Caco-2 (cell line): ENCODE measurements at places on chromosomes 2 and 18. TPM values are rescaled to one million over a fixed set of nuclear protein-coding genes. Genes with fewer than 3 reads are reported as not detected.

The LOXHD1 gene
- total RNA-seq, result not detected in 2 replicates

The MERTK gene
- 39.2 and 42.6 TPM in 2 replicates for total RNA-seq

The TLX2 gene
- 0.68 and 0.72 TPM in 2 replicates for total RNA-seq

The EDAR gene
- total RNA-seq, result 0.82 and 0.95 TPM in 2 replicates

The ANAPC1 gene
- 97.2 and 110 TPM in 2 replicates for total RNA-seq

The ST8SIA5 gene
- not detected in 2 replicates for total RNA-seq

The LONRF2 gene
- total RNA-seq, result not detected in 2 replicates

The ATP8B1 gene
- 31.6 and 32.0 TPM in 2 replicates for total RNA-seq

The POMC gene
- 10.5 and 14.9 TPM in 2 replicates for total RNA-seq

The SALL3 gene
- not detected in 2 replicates for total RNA-seq

The MYO3B gene
- 0.09 and 0.21 TPM in 2 replicates for total RNA-seq

DNA sequence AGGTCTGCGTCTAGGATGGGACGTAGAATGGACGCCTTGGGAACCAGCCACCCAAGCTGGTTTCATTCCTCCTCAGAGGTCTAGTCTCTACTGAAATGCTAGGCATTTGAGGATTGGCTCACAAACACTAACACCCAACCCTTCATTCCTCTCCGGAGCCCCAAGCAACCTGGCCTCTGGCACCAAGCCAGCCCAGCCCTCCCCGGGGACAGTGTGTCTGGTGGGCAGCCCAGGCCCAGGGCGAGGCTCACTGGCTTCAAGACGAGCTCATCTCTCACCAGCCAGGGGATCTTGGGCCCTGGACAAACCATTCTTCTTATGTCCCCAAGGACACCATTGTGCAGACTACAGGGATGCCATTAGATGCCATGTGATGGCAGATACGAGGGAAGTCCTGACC is 182.5 kb downstream of the CTIF start:
- H3K4me1 ChIP-seq, result no peaks in the 10 kb centered on the region
- no peak for DNase-seq
- H3K4me3 ChIP-seq, result no peak overlapping the region
- H3K36me3 ChIP-seq, result no peaks in the 10 kb centered on the region

- no peaks in the 10 kb centered on the region for H3K4me1 ChIP-seq
- no peak overlapping the region for H3K27ac ChIP-seq
- no peaks in the 10 kb centered on the region for H3K27me3 ChIP-seq
- DNase-seq, result no peak
These were observed 250.9 kb downstream of the DSEL start for GRCh38 chr18:67265464-67266245.

DNA sequence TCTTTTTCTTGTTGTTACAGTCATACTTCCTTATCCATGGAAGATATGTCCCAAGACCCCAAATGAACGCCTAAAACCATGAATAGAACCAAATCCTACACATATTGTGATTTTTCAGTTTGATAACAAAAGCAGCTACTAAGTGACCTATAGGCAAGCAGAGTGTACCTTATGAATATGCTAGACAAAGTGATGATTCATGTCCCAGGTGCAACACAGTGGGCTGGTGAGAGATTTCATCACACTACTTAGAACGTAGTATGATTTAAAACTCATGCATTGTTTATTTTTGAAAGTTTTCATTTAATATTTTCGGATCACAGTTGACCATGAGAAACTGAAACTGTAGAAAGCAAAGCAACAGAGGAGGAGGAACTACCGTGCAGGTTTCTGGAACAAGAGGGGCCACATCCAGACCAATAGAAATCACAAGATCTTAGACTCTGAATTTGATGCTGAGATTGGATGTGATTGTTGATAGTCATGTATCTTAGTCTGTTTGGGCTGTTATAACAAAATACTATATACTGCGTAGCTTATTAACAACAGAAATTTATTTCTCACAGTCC is 470.8 kb upstream of the VRK2 start:
- H3K27ac ChIP-seq, result no peak overlapping the region
- H3K27me3 ChIP-seq, result no peaks in the 10 kb centered on the region
- no peak for DNase-seq
- H3K4me3 ChIP-seq, result no peak overlapping the region
- no peaks in the 10 kb centered on the region for H3K36me3 ChIP-seq

GRCh38 chr2:120402067-120402433 is 56.1 kb downstream of the INHBB start:
- H3K27ac ChIP-seq, result peak overlapping the region; percentile 96
- H3K36me3 ChIP-seq, result no peaks in the 10 kb centered on the region
- no peak for DNase-seq
- peaks cover 90% of the 10 kb centered on the region for H3K4me1 ChIP-seq
- no peak overlapping the region for H3K4me3 ChIP-seq

GRCh38 chr2:181235683-181236459 is 221.3 kb upstream of the ITGA4 start:
- H3K27me3 ChIP-seq, result no peaks in the 10 kb centered on the region
- H3K4me3 ChIP-seq, result no peak overlapping the region
- no peak overlapping the region for H3K27ac ChIP-seq
- no peaks in the 10 kb centered on the region for H3K36me3 ChIP-seq
- no peak for DNase-seq
- no peaks in the 10 kb centered on the region for H3K4me1 ChIP-seq

DNA sequence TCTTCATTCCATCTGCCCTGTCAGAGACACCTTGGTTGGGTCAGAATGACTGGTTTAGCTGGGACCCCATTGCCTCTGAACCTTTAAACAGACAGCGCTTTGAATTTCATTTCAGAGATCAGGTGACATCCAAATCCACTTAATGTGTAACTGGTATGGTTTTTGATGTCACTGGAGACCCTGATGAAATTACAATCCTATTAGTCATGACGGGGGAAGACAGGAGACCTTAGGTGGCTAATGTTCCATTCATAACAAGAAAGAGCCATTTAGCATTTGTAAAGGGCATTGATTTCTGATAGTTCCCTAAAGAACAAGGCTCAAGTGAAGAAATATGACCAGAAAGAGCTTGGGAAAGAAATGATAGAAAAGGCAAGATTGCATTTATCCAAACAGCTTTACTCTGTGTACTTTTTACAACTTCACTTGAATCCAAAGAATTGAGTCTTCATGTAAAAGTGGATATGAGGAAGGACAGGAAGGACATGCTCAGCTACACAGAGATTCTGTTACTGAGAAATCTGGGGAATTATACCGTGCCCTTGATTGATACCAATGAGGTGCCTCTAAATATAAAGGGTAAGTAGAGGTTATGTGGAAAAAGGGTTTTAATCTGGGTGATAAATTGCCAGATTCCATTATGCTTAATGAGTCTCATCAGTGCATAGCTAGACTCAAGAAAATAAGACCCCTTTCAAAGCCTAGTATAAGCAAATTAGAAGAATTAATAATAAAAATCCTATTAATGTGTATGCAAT is 198.2 kb downstream of the NCKAP5 start:
- no peaks in the 10 kb centered on the region for H3K27me3 ChIP-seq
- no peak for DNase-seq
- no peak overlapping the region for H3K4me3 ChIP-seq
- no peaks in the 10 kb centered on the region for H3K36me3 ChIP-seq
- no peak overlapping the region for H3K27ac ChIP-seq
- no peaks in the 10 kb centered on the region for H3K4me1 ChIP-seq

DNA sequence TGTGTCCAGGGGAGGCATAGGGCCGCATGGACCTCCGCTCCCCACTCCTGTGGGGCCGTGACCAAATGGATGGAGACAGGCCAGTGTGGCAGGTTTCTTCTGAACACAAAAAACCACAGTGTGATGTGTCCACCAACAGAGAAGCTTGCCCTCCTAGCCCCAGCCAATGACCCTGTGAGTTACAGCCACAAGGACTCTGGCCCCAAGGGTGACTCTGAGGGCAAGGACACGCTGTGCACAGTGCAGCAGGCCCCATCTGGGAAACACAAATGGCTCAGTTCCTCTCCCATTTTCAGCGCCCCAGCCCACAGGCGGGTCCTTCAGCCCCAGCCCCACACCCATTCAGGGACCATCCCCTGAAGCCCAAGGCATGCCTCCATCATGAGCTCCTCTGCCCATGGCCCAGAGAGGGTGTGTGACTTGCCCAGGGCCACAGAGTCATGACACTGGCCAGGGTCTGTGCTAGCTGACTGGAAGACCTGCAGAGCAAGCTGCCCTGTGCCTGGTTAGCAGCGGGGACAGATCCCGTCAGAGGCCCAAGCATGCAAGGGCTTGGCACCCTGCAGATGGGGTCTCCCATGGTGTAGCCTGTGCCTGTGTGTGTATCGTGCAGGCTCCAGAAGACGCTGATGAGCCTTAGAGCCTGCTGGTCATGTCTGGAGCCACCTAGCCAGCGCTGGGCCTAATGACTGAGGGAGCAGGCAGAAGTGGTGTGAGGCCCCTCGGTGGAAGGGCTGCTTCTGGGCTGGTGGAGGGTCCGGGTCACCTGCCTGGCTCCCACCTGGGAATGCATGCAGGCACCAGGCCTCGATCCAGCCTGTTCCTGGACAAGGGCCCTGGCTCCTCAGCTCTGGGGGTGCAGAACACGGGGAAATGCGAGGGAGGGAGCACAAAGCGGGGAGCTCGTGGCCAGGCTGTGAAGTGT is 47.7 kb downstream of the HS6ST1 start:
- H3K27me3 ChIP-seq, result no peaks in the 10 kb centered on the region
- DNase-seq, result no peak
- no peaks in the 10 kb centered on the region for H3K4me1 ChIP-seq
- H3K36me3 ChIP-seq, result no peaks in the 10 kb centered on the region

DNA sequence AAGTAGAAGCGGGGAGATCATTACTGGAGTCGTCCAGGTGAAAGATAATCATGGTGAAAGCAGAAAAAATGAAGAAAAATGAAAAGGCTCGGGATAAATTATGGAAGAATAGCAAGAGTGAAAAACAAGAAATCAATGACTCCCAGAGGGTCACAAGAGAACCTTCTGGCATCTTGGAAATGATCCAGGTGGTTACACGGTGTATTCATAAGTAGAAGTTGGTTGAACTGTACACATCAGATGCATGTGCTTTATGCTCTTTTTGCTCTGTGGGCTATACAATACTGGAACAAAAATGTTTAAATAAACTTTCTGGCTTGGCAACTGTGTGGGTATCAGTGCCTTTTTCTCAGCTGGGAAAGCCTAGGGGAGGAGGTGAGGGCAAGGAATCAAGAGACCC is 348.9 kb downstream of the RND3 start:
- no peak for DNase-seq
- H3K4me1 ChIP-seq, result peaks cover 19% of the 10 kb centered on the region
- no peaks in the 10 kb centered on the region for H3K36me3 ChIP-seq
- no peak overlapping the region for H3K4me3 ChIP-seq
- H3K27ac ChIP-seq, result no peak overlapping the region

GRCh38 chr2:9877026-9877425 is 33.8 kb downstream of the TAF1B start:
- no peaks in the 10 kb centered on the region for H3K27me3 ChIP-seq
- H3K27ac ChIP-seq, result no peak overlapping the region
- H3K4me3 ChIP-seq, result no peak overlapping the region
- no peaks in the 10 kb centered on the region for H3K4me1 ChIP-seq

GRCh38 chr2:149136111-149136510 is 97.6 kb downstream of the LYPD6B start:
- no peak overlapping the region for H3K4me3 ChIP-seq
- H3K36me3 ChIP-seq, result no peaks in the 10 kb centered on the region
- no peak overlapping the region for H3K27ac ChIP-seq
- no peaks in the 10 kb centered on the region for H3K27me3 ChIP-seq
- H3K4me1 ChIP-seq, result no peaks in the 10 kb centered on the region
- DNase-seq, result no peak

DNA sequence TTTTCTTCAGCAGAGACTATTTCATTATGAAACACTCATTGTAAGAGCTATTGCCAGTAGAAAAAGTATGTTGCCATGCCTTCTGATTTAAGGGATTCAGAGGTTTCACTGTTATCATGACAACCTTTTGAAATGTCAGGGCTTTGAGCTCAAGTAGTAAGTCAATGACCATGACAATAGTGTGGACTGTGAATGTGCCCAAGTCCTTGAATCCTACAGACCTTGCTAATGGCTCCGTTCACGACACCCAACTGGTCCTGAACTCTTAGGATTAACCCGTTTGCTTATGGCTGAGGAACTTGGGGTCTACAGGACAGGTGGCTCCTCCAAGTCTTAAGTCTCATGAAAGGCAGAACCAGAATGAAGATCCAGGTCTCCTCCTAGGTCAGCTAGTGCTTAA is 17.6 kb upstream of the KIDINS220 start:
- H3K4me3 ChIP-seq, result no peak overlapping the region
- no peaks in the 10 kb centered on the region for H3K4me1 ChIP-seq
- no peaks in the 10 kb centered on the region for H3K36me3 ChIP-seq
- H3K27ac ChIP-seq, result no peak overlapping the region
- no peaks in the 10 kb centered on the region for H3K27me3 ChIP-seq
- DNase-seq, result no peak

- H3K36me3 ChIP-seq, result no peaks in the 10 kb centered on the region
- DNase-seq, result peak; percentile 99
- no peaks in the 10 kb centered on the region for H3K27me3 ChIP-seq
- peak overlapping the region; percentile 84 for H3K27ac ChIP-seq
- H3K4me1 ChIP-seq, result peaks cover 65% of the 10 kb centered on the region
- H3K4me3 ChIP-seq, result no peak overlapping the region
These were observed 187.1 kb upstream of the HAAO start for GRCh38 chr2:42979416-42979869.

DNA sequence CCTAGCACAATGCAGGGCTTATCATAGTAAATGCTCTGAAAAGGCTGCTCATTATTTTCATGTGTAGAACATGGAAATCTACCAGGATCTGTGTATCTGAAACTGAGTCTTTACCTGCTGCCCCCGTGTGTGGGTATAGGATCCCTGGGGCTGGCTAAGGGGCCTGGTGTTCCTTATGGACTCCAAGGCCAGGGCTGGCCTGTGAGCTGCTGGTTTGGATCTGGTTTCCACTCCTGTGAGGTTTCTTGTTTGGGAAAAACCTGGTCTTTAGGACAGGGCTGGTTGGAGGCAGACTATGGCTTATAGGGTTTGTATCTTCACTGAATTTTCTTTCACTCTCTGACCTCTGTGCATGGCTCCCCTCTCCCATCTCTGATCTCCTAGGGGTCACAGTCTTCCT is 80.8 kb downstream of the DYSF start:
- H3K36me3 ChIP-seq, result no peaks in the 10 kb centered on the region
- H3K27me3 ChIP-seq, result no peaks in the 10 kb centered on the region; the same call in 1 of the 2 replicates
- H3K4me1 ChIP-seq, result no peaks in the 10 kb centered on the region
- no peak overlapping the region for H3K27ac ChIP-seq
- DNase-seq, result peak; percentile 4

- peaks cover 24% of the 10 kb centered on the region for H3K36me3 ChIP-seq
- no peaks in the 10 kb centered on the region for H3K27me3 ChIP-seq
- H3K4me1 ChIP-seq, result peaks cover 74% of the 10 kb centered on the region
- H3K4me3 ChIP-seq, result no peak overlapping the region
- DNase-seq, result no peak
- peak overlapping the region; percentile 98 for H3K27ac ChIP-seq
These were observed 5.1 kb downstream of the PKDCC start for GRCh38 chr2:42052702-42053481.

GRCh38 chr2:237558961-237559641 is 7.3 kb upstream of the PRLH start:
- no peak overlapping the region for H3K4me3 ChIP-seq
- no peaks in the 10 kb centered on the region for H3K27me3 ChIP-seq
- H3K36me3 ChIP-seq, result no peaks in the 10 kb centered on the region

DNA sequence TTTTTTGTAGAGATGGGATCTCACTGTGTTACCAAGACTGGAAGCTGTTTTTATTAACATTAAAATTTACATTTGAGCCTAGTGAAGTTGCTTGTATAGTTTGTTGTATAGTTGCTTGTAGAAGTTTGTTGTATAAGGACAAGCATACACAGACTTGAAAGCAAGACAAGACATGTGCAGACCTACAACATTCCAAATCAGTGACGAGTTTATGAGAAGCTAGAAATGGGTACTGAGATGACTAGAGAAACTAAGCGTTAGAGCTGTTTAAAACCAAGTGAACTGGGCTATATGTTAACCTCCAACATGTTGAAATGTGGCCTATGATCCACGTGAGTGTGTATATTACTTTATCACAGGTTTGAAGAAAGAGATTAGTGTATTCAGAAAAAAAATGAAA is 39.1 kb downstream of the ABCB11 start:
- H3K4me3 ChIP-seq, result no peak overlapping the region
- no peaks in the 10 kb centered on the region for H3K36me3 ChIP-seq
